Stimulated activated CD4-positive, alpha-beta T cell treated with anti-CD3 and anti-CD28 coated beads, TNF-alpha, amount 100 ng/mL, for 1 hour (primary cell): ENCODE measurements at places on chromosomes 4 and X.

DNA sequence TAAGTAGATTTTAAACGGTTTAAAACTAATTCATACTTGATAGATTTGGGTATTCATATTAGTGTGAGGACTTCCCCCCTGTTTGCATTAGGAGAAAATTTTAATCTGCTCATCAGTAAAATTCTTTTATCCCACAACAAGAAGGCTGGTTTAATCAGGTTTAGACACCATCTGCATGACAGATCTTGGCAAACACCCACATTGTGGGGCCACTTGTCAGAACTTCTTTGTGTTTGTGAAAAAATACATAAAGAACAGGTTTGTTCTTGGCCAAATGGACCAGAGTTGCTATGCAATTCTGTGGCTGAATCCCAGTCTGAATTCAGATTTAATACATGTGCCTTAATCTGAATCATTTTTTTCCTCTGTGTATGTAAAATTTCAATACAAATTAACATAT, 121.1 kb downstream of the REPS2 start:
- DNase-seq: no peak

DNA sequence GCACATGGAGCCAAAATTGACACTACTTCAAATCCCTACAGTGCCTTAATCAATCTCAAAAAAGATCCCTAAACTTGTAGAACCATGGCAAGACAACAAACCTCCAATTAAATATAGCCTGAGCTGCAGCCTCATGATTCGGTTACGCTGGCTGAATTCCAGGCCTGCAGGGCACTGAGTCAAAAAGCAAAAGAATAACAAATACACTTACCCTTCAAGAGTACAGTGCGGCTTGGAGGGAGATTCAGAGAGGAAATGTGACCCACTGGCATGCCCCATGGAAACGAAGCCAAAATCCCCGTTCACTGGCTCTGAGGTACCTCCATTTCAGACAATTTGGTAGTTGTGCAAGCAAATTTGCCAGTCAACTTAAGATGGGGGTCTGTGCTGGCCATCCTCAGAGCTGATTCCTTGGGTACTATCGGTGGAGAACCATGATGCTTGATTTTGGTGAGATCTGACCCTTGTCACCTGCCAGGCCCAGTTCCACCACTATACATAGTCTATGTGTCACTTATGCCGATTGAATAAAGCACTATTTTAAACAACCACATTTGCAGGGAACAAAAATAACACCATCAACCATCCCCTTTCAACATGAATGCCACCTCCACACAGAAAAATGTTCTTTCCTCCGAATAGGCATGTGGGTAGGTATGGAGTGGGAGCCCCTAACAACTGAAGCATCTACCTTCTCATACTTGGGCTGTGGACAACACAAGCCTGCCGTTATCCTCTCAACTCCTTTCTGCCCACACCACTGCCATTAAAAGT, 2.1 kb downstream of the C4orf54 start:
- no peak for DNase-seq

GRCh38 chrX:1576201-1576992, 15.0 kb upstream of the AKAP17A start:
- no peak for DNase-seq

DNA sequence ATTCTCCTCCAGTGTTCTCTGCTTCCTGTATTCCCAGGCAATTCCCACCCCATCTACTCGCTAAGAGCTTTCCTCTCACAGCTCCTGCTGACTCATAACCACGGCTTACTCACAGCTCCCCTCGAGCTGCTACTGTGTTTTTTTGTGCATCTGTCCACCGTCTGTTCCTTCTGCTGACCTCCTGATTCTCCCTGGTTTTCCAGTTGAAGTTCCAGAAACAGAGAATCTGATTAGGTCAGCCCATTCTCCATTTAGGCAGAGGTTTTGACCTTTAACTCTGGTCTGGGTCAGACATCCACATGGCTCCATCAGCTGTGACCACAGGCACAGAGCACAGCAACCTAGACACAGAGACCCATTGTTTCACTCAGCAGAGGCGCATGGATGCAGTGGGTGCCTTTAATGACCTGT, 5.5 kb upstream of the SMIM20 start:
- DNase-seq: no peak

GRCh38 chrX:154819771-154820341, 14.6 kb upstream of the MPP1 start:
- DNase-seq: no peak

DNA sequence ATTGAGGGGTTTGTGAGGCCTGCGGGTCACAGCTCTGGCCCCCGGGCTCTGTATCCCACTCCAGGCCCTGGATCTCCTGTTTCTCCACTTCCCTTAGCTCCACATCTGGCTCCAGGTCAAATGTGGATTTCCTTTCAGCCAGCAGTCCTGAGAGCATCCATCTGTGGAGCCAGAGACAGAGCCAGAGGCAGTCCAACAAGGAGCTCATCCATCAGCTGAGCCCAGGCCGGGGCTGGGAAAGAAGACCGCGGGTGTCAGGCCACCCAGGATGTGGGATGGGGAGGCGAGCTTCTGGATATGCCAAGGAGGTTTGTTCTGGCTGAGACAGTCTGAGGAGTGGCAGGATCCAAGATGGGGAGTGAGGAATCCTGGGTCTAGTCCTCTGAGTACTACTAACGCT, 91.7 kb downstream of the EFNB1 start:
- no peak for DNase-seq

GRCh38 chr4:153490985-153491483, 24.9 kb downstream of the TMEM131L start:
- DNase-seq: no peak

- no peak for DNase-seq
These were observed 14.0 kb downstream of the OCIAD1 start for GRCh38 chr4:48844843-48845242.

- no peak for DNase-seq
These were observed 53.1 kb downstream of the ATXN3L start for GRCh38 chrX:13266641-13267345.

GRCh38 chr4:102604222-102604940, 103.2 kb downstream of the NFKB1 start:
- DNase-seq: no peak

GRCh38 chr4:68575081-68575480, 1.0 kb downstream of the UGT2B17 start:
- no peak for DNase-seq

- no peak for DNase-seq
These were observed 1268.6 kb downstream of the RAPGEF2 start for GRCh38 chr4:160371446-160371845.

DNA sequence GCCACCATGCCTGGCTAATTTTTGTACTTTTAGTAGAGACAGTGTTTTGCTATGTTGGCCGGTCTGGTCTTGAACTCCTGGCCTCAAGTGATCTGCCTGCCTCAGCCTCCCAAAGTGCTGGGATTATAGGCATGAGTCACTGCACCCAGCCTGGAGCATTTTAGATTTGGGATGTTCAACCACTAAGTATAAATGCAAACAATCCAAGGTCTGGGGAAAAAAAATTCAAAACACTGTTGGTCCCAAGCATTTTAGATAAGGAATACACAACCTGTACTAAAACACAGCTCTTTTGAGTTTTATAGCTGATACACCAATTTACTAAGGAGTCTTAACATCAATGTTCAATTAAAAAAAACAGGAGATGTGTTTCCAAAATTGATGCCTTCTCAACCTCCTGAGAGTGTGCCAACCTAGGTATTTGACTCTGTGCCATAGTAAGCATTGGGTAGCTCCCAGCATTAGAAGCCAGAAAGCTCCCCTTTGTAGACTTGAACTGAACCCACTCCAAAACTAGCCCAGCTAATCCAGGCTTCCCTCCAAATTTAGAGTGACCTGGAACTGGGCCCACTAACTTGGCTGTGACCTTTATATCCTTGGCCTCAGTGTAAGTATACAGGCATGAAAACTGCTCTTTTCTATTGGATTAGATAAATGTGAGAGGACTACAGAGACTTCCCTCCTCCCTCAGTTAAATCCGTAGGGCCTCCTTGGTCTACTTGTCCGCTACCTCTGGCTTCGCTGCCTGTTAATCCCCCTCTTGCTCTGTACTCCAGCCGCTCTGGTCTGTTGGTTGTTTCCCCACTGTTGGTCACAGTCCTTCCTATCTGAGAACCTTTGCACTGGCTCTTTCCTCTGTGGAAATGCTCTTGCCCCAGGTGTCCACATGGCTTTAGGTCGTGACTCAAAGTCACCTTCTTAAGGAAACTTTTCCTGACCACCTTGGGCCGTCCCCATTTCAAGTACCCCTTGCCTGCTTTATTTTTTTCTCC, 77.6 kb downstream of the CCKAR start:
- no peak for DNase-seq

DNA sequence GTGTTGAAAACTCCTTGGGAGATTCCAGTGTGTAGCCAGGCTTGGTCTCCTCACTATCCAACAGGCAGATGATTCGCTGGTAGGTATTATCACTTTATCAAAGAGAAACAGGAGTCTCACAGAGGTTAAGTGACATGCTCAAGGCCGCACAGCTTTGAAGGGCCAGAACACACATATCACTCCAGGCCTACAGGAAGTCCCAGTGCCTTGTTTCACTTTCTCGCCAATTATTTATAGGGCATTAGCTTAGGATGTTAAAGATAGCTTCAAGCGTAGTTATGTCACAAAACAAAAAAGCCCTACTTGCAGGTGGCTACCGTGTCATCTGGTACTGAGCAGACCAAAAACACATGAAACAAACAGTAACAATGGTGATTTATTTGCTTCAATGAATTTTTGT, 13.2 kb downstream of the ATP8A1 start:
- no peak for DNase-seq

DNA sequence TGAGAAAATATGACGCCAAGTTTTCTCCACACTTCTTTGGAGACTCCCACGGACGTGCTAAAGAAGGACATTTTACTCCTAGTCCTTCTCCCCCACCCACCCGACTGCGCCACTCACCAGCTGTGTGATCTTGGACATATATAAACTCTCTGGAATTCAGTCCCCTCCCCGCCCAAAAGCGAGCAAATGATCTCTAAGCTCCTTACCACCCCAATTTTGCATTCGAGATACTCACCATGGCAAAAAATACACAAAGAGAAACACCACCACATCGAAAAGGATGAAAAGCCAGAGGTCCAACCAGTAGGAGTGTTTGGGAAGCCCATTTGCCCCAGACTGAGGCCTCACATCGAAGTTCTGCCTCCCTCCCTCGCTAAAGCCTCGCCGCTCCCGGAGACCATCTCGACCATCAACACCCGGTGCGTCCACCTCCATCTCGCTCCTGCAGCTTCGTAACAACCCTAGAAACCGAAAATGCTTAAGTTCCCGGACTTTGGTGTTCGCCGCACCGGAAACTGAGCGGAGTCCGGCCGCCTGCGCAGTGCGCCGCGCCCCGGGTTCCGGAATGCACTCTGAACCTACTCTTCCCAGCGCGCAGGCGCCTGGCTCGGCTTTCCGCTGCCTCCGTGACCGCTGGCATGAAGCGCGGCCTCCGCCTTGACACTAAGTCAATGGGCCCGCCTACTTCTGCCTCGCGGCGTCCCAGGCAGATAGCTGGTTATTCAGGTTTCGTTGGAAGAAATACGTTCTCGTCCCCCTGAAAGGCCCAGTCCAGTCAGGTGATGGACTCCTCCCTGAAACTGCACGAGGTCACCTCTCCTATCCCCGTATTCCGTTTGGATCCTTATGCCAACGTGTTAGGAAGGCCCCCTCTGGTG, 21.6 kb downstream of the FABP2 start:
- peak; percentile 75 for DNase-seq

- DNase-seq: no peak
These were observed 441.9 kb downstream of the FSTL5 start for GRCh38 chr4:161721947-161722346.

DNA sequence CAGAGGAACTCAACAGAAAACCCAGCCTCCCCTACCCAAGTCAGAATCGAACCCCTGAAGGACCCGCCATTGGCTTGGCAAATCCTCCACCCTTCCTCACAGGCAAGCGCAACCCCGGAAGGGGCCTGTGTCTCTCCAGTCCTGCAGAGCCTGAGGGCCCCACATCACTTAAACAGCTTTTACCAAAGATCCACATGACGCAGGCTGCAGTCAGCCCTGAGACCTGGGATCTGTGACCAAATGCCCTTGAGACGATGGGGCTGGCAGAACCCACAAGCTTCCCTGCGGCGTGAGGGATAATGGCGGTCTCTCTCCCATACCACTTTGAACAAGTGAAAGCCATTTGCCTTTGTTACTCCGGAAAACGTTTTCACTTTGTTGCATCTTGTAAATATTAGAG, 54.9 kb downstream of the ACOX3 start:
- DNase-seq: no peak

DNA sequence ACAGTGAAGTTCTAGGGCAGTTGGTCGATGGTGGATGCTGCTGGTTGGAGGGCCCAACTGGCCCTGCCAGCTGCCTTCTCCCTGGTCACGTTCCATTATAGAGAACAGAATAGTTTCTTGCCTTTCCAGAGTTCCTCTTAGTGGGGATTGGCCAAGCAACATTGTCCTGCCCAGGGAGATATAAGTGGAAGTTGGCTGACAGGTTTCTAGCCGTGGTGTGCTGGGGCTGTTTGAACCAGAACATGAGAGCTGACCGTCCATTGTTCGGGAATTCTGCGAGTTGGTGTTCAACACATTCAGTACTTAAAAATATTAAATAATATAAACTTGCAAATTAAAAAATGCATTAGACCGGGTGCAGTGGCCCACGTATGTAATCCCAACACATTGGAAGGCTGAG, 3.5 kb upstream of the AFAP1 start:
- no peak for DNase-seq

DNA sequence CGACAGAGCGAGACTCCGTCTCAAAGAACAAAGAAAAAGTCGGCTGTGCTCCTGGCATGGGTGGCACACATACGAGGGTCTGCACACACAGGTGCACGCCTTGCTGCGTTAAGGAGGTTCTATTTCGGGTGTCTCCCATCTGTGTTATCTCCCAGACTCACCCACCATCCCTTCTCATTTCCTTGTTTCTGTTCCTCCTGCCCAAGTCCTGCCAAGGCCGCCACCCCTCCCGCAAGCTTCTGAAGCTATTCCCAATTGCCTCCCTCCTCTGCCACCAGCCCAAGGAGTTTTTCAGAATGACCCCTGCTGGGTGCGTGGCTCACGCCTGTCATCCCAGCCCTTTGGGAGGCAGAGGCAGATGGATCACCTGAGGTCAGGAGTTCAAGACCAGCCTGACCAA, 6.0 kb upstream of the IL3RA start:
- DNase-seq: no peak

DNA sequence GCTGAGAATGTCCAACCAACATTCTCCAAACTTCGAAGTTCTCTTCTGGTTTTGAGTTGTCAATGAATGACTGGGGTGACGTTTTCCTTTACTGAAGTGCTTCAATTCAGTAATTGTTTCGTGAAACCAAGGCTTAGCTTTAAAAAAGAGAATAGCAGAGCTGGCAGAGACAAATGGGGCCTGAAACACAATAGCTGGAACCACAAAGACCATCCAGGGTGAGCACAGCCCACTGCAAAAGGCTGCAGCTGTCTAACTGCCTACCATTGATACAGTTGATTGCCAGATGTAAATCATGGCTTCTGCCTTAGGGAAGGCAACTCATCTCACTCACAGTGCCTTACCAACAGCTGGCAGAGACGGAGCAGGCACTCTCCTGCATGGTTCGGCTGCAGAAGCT, 78.7 kb upstream of the ZNF518B start:
- DNase-seq: no peak

DNA sequence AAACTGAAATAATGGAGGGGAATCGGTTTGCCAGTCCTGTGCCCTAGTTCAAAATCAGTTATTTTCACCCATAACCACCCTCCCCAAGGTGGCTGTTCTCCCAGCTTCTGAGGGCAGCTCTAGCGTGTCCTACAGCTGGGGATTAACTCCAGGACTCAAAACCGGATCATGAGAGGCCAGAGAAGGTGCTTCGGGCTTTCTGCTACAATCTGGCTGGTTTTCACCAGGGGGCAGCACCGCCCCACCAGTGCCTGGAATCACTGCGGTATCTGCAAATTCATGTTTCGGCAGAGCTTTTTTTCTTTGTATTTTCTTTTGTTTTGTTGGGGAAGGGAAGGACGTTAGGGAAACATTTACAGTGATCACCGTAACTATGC, 28.4 kb downstream of the PDHA1 start:
- DNase-seq: no peak
